ENCODE measurements at places on chromosomes 4 and X. TPM values are rescaled to one million over a fixed set of nuclear protein-coding genes. Genes with fewer than 3 reads are reported as not detected.

The CYLC1 gene
- not detected for total RNA-seq

The BMP3 gene
- total RNA-seq: 0.05 TPM

The PABPC1L2A gene
- total RNA-seq: not detected

The TMPRSS11B gene
- 0.05 TPM for total RNA-seq

The DDIT4L gene
- 0.14 TPM for total RNA-seq

The APOOL gene
- total RNA-seq: 6.0 TPM

The GEMIN8 gene
- 16.2 TPM for total RNA-seq

The PIN4 gene
- total RNA-seq: 7.1 TPM

The SLC10A6 gene
- total RNA-seq: 1.2 TPM

The DGKQ gene
- 14.4 TPM for total RNA-seq

The MAGEA1 gene
- total RNA-seq: not detected

The BEX5 gene
- 0.79 TPM for total RNA-seq

The BMX gene
- 0.07 TPM for total RNA-seq

The AREG gene
- 325 TPM for total RNA-seq

The PRR32 gene
- not detected for total RNA-seq

The CLDN34 gene
- total RNA-seq: not detected

The UGT2B15 gene
- total RNA-seq: 1.2 TPM

The IQSEC2 gene
- total RNA-seq: 4.2 TPM

The SHROOM2 gene
- 13.0 TPM for total RNA-seq

All from airway epithelial cell (primary cell).